ENCODE measurements at places on chromosomes 7 and 10.
A peak's percentile ranks its signal among the peaks of the same experiment; 100 is the strongest.

- no peak for DNase-seq
These were observed 60.3 kb upstream of the FEZF1 start for GRCh38 chr7:122364761-122365280.

DNA sequence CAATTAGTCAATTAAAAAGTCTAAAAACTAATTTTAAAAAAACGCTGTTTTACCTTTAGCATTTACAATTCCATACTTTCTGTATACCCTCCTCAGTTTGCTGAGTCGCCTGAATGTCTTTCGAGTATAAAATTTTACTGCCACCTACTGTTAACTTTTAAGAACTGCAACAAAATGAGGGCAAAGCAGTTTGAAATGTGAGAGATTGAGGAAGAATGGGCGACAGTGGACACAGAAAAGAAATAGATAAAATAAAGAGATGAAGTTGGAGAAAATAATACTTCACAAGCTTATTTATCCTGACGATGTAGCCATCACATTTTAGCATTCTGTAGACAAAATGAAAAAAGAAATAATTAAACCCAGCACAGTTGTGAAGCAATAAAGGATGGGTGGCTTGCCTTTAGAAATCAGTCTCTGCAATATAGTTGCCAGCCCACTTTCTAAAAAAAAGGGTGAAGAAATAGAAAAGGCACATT, 110.8 kb upstream of the PTN start:
- peak; percentile 28 for DNase-seq

- DNase-seq, result no peak
These were observed 13.8 kb downstream of the UBE2D1 start for GRCh38 chr10:58348571-58349033.

DNA sequence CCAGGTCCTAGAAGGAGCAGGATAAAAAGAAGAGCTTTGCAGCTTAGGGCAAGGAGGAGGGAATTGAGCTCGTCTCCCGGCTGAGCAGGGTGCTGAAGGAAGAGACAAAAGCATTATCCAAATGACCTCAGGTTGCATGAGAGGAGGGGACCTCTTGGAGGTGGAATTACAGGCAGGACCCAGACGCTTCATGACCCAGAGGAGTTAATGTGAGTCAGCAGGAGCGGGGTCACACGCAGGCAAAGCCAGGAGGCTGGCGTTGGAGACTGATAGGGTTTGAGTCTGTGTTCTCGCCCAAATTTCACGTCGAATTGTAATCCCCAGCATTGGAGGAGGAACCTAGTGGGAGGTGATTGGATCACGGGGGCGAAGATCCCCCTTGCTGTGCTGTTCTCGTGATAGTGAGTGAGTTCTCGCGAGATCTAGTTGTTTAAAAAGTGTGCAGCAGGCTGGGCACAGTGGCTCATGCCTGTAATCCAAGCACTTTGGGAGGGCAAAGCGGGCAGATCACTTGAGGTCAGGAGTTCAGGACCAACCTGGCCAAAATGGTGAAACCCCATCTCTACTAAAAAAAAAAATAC, 63.7 kb upstream of the AUTS2 start:
- DNase-seq, result no peak

- no peak for DNase-seq
These were observed 81.1 kb downstream of the XRCC2 start for GRCh38 chr7:152594801-152595200.

GRCh38 chr7:11436773-11437524, 395.0 kb downstream of the THSD7A start:
- no peak for DNase-seq

DNA sequence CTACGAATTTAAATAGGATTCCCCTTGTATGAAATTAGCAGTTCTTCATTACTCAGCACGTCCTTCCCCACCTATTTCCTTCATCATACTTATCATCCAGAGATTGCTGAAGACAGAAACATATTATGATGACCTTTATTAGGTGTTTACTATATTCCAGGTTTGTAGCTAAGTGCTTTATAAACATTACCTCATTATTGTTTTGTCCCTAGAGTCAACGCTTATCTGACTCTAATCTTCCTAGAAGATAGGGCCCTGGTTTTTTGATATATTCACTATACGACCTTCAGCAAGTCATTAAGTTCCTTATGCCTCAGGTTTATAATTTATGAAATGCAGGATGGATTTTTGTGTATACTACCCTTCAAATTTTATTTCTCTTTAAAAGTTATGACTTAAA, 36.8 kb upstream of the NRP1 start:
- no peak for DNase-seq

- no peak for DNase-seq
These were observed 57.4 kb upstream of the SVIL start for GRCh38 chr10:29692121-29692539.

GRCh38 chr10:10096898-10097297, 920.8 kb upstream of the CELF2 start:
- no peak for DNase-seq

- DNase-seq, result no peak
These were observed 455.7 kb downstream of the DGKB start for GRCh38 chr7:14446829-14447228.

GRCh38 chr7:36303202-36304098, 86.2 kb upstream of the ANLN start:
- no peak for DNase-seq

DNA sequence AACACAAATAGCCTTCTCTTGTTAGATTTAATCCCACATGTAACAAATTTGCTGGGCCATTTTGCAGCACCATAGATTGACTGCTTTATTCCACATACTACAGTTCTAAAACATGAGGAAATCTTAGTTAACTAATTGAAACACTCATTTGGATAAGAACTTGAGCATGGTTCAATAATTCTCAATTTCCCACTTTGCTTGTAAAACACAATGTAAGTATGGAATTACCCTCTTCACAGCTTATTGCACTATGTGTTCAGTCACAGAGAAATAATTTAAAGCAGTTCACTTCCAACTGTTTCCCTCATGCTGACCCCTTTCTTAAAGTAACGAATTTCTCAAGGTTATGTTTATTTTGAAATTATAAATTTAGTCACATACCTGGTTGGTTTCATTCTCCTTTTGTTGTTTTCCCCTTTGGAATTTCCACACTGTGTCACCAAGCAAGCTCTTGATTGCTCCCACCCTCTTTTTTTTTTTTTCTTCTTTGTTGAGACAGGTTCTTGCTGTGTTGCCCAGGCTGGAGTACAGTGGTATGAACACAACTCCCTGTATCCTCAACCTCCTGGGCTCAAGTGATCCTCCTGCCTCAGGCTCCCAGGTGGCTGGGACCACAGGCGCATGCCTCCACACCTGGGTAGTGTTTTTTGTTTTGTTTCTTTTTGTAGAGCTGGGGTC, 425.4 kb downstream of the EXOC4 start:
- DNase-seq, result no peak

GRCh38 chr7:41624818-41625217, 78.1 kb downstream of the INHBA start:
- no peak for DNase-seq

DNA sequence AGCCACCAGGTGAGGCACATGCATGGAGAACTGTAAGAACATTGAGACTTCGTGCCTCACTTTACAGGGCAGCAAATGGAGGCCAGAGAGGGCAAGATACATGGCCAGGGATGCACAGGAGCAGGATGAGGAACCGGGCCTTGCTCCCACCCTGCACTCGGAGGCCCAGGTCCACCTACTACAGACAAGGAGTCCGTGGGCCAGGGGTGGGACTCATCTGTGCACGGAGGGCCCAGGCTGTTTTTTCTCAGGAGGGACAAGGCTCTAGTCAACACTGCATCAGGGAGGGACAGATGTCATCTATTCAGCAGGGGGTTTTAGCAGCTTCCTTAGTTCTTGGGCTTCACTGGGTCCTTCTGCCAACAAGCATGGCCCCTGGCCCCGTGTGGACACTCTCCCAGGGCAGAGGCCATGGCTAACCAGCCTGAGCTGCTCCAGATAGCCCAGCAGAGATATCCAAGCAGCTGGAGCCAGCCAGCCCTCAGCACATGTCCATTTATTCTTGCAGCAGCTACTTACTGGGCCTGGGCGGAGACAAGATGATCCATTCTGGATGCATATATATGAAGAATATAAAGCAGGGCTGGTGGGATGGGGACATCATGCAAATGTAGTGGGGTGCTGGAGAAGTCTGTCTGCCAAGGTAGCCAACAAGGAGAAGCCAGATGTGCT, 134.5 kb upstream of the RET start:
- no peak for DNase-seq
